ENCODE measurements at places on chromosomes 6 and 20.

- no peak for DNase-seq
Observed at GRCh38 chr20:34283844-34284243, 19.3 kb downstream of the AHCY start.

DNA sequence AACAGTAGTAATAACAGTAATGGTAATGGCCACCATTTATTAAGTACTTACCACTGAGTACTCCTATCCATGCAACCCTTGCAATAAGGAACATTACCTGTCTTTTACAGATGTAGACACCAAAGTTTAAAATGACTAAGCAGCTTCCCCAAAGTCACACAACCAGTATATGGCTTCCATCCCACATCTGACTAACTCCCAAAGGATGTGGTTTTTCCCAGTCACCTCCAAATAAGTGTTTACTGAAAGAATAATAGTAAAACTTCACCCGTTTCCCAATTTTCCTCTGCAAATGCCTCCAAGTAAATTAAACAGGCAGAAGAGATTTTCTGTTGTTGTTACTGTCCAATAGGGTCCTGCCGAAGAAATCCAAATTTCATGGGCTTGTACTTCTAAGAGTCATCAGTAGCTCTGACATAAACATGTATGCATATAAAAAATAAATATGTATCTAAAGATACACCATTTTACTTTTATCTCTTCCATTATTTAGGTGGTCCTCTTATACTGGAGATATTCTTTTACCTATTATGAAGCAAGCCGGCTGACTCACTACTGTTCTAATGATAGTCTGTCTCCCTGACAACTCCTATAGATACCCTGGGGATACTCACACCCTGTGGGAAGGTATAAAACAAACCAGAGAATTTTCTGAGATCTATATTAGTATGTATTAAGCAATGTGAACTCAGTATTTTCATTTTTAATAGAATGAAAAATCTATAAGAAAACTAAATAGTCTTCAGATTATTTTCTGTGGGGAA, 77.9 kb upstream of the ID4 start:
- no peak for DNase-seq

DNA sequence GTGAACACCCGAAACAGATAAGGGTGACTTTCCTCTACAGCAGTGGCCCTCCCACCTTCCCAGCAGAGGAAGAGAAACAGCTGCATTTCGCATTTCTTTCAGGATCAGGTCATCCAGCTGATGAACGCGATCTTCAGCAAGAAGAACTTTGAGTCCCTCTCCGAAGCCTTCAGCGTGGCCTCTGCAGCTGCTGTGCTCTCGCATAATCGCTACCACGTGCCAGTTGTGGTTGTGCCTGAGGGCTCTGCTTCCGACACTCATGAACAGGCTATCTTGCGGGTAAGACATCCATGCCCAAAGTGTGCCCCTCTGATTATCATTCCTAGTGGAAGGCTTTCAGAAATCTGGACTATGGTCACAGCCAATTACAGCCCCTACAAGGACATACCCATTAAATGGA, 27.8 kb upstream of the MROH8 start:
- DNase-seq: no peak

GRCh38 chr6:39521958-39522357, 199.5 kb upstream of the KCNK16 start:
- DNase-seq: no peak

- no peak for DNase-seq
Observed at GRCh38 chr20:12077875-12078274, 160.2 kb downstream of the BTBD3 start.

GRCh38 chr6:76940191-76940590, 523.1 kb downstream of the HTR1B start:
- no peak for DNase-seq

GRCh38 chr20:11852811-11853210, 64.9 kb upstream of the BTBD3 start:
- DNase-seq: no peak

GRCh38 chr20:7770578-7770977, 169.7 kb downstream of the HAO1 start:
- no peak for DNase-seq

DNA sequence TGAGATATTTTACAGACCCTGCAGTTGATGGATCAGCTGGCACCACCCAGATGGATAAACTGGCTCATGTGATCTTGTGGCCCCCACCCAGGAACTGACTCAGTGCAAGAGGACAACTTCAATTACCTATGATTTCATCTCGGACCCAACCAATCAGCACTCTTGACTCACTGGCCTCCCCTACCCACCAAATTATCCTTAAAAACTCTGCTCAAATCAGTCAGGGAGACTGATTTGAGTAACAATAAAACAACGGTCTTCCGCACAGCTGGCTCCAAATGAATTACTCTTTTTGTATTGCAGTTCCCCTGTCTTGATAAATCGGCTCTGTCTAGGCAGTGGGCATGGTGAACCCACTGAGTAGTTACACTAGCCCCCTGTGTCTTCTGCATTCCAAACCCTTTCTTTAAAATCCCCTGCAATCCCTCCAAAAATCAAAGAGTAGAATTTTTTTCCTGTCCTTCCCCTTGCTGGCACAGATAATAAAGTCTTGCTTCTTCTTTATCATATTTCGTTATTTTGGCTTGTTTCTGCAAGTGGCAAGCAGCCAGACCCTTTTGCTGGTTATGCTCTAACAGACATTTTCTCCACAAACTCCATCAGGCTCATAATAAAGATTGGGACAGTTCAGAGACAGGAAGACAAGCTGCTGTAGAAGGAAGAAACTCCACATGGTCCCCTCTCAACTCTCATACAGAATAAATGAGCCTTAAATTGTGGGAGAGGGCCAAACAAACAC, 48.3 kb downstream of the OR2B6 start:
- DNase-seq: no peak

DNA sequence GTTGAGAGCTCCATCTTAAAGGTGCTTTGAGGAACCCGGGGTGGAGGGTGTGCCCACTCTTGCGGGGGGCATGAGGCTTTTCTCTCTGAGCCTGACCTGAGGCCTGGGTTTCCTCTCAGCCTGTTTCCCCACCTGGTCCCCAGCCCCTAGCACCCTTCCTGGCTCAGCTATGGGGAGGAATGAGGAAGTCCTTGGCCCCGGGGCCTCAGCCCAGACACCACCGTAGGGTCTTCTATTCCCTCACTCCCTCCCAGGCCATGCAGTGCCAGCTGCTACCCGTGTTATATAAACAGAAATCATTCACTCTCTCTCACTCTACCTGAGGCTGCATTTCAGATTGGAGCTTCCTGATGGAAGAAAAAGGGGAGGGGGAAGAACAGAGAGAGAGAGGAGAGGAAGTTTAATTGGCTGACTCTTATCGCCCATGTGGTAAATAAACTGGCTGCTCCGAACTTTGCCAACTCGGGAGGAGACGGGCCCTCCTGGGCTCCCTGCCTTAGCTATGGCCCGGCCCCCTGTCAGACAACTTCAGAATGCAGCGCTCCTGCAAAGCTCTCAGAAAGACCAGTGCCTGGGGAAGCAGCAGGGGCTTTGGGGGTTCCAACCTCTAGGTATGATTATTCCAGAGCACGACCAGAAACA, 2.8 kb downstream of the CDH22 start:
- no peak for DNase-seq

GRCh38 chr20:4533368-4534133, 188.2 kb upstream of the PRND start:
- DNase-seq: no peak

GRCh38 chr6:20312606-20313005, 89.1 kb upstream of the E2F3 start:
- no peak for DNase-seq

- DNase-seq: no peak
Observed at GRCh38 chr6:120869397-120869796, 464.9 kb downstream of the TBC1D32 start.

GRCh38 chr6:53320964-53321363, 27.8 kb downstream of the ELOVL5 start:
- DNase-seq: no peak

Data from Karpas-422 (cell line).